ENCODE measurements at places on chromosomes 2 and 18. TPM values are rescaled to one million over a fixed set of nuclear protein-coding genes. Genes with fewer than 3 reads are reported as not detected.
A peak's percentile ranks its signal among the peaks of the same experiment; 100 is the strongest.

- no peak overlapping the region for H3K27ac ChIP-seq
- H3K4me3 ChIP-seq: no peak overlapping the region
- H3K36me3 ChIP-seq: no peaks in the 10 kb centered on the region
Observed at GRCh38 chr2:239865059-239865639, 160.0 kb downstream of the NDUFA10 start.

GRCh38 chr2:210288408-210288807 is 26.6 kb downstream of the MYL1 start:
- no peaks in the 10 kb centered on the region for H3K36me3 ChIP-seq
- DNase-seq: no peak
- H3K4me1 ChIP-seq: no peaks in the 10 kb centered on the region
- H3K27me3 ChIP-seq: no peaks in the 10 kb centered on the region
- H3K4me3 ChIP-seq: no peak overlapping the region

- H3K27me3 ChIP-seq: no peaks in the 10 kb centered on the region
- no peak overlapping the region for H3K27ac ChIP-seq
- no peak overlapping the region for H3K4me3 ChIP-seq
- H3K36me3 ChIP-seq: no peaks in the 10 kb centered on the region
- H3K4me1 ChIP-seq: no peaks in the 10 kb centered on the region
Observed at GRCh38 chr2:136357007-136357380, 239.0 kb upstream of the CXCR4 start.

- H3K27ac ChIP-seq: peak overlapping the region; percentile 89
- H3K4me3 ChIP-seq: no peak overlapping the region
- no peak for DNase-seq
- no peaks in the 10 kb centered on the region for H3K36me3 ChIP-seq
- H3K4me1 ChIP-seq: peaks cover 42% of the 10 kb centered on the region
Observed at GRCh38 chr2:159131267-159131913, 155.1 kb downstream of the WDSUB1 start.

DNA sequence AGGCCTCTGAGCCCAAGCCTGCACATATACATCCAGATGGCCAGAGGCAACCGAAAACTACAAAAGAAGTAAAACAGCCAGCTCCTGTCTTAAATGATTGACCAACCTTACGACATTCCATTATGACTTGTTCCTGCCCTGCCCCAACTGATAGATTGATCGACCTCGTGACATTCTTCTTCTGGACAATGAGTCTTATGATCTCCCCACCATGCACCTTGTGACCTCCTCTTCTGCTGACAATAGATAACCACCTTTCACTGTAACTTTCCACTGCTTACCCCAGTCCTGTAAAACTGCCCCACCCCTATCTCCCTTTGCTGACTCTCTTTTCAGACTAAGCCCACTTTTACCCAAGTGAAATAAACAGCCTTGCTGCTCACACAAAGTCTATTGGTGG is 670.0 kb upstream of the PKDCC start:
- DNase-seq: no peak
- H3K4me1 ChIP-seq: no peaks in the 10 kb centered on the region
- H3K27ac ChIP-seq: no peak overlapping the region
- no peaks in the 10 kb centered on the region for H3K36me3 ChIP-seq
- no peaks in the 10 kb centered on the region for H3K27me3 ChIP-seq
- no peak overlapping the region for H3K4me3 ChIP-seq

Gene USP34
- total RNA-seq: 152 TPM

Gene SATB2
- 54.5 TPM for total RNA-seq

Gene PJVK
- total RNA-seq: 2.5 TPM

Gene ITGA6
- total RNA-seq: 6.5 TPM
